Esophagus squamous epithelium (tissue), 5 donors: ENCODE measurements at places on chromosomes 6 and 20.

- H3K4me1 ChIP-seq: no peaks in the 10 kb centered on the region
- H3K36me3 ChIP-seq: peaks cover 51% of the 10 kb centered on the region
- no peak overlapping the region for H3K4me3 ChIP-seq
- H3K27ac ChIP-seq: no peak overlapping the region
Measured at GRCh38 chr20:1306316-1307135, 22.4 kb downstream of the SDCBP2 start.

- DNase-seq: no peak
- no peak overlapping the region for H3K4me3 ChIP-seq
- H3K27me3 ChIP-seq: peaks cover 3% of the 10 kb centered on the region
Measured at GRCh38 chr6:24340998-24341938, 16.6 kb downstream of the DCDC2 start.

- H3K36me3 ChIP-seq: no peaks in the 10 kb centered on the region
- no peak overlapping the region for H3K27ac ChIP-seq
- no peaks in the 10 kb centered on the region for H3K27me3 ChIP-seq
Measured at GRCh38 chr20:50758469-50758868, 27.1 kb downstream of the PARD6B start.

DNA sequence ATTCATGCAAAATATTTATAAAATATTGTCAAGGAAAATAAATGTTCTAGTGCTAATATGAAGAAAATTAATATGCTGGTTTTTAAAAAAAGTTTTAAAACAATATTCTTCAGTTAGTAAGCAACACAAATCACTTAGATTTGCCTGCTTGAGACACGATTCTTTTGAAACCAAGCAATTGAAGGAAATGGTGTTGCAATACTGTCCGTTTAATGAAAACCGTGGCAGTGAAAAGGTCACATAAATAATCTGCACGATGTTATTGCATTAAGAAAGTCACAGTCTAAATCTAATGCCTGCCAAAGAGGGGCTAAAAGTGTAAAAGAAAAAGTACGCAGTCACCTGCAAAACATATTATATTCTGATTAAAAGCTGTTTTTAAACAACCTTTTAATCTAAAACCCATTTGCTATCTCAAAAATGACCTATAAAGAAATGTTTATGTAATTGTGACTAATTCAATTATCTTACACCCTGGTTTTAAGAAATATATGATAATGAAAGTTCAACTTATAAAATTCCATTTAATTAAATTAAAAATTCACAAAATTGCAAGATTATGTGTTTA, 143.0 kb downstream of the GMDS start:
- no peaks in the 10 kb centered on the region for H3K36me3 ChIP-seq
- no peaks in the 10 kb centered on the region for H3K27me3 ChIP-seq
- no peak overlapping the region for H3K27ac ChIP-seq
- no peak for DNase-seq
- no peaks in the 10 kb centered on the region for H3K4me1 ChIP-seq

GRCh38 chr20:45163083-45163803, 11.5 kb upstream of the PI3 start:
- H3K36me3 ChIP-seq: no peaks in the 10 kb centered on the region
- no peaks in the 10 kb centered on the region for H3K27me3 ChIP-seq
- no peak for DNase-seq
- peaks cover 10% of the 10 kb centered on the region for H3K4me1 ChIP-seq
- peak overlapping the region; percentile 32 for H3K27ac ChIP-seq

DNA sequence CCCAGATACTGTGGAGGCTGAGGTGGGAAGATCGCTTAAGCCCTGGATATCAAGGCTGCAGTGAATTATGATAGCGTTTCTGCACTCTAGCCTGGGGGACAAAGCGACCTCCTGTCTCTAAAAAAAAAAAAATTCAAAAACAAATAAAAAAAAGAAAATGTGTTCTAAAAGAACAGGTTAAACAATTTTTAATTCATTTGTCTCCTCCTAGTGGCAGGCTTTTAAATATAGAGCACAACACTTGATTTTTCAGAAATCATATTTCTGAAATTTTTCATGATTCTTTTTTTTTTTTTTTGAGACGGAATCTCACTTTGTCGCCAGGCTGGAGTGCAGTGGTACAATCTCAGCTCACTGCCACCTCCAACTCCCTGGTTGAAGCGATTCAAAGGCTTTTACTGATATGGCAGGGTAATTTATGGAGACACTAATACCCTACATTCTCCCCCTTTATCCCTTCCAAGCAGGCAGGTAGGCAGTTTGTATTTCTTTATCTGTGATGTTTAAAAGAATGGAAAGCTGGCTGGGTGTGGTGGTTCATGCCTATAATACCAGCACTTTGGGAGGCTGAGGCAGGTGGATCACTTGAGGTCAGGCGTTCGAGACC, 8.7 kb upstream of the GTF3C6 start:
- no peaks in the 10 kb centered on the region for H3K36me3 ChIP-seq
- peaks cover 3% of the 10 kb centered on the region for H3K4me1 ChIP-seq
- H3K27me3 ChIP-seq: no peaks in the 10 kb centered on the region
- H3K4me3 ChIP-seq: no peak overlapping the region
- DNase-seq: no peak

- no peak overlapping the region for H3K4me3 ChIP-seq
- H3K27me3 ChIP-seq: no peaks in the 10 kb centered on the region
- H3K27ac ChIP-seq: no peak overlapping the region
- H3K4me1 ChIP-seq: peaks cover 8% of the 10 kb centered on the region
- no peaks in the 10 kb centered on the region for H3K36me3 ChIP-seq
Measured at GRCh38 chr6:146917182-146917581, 287.0 kb upstream of the STXBP5 start.

DNA sequence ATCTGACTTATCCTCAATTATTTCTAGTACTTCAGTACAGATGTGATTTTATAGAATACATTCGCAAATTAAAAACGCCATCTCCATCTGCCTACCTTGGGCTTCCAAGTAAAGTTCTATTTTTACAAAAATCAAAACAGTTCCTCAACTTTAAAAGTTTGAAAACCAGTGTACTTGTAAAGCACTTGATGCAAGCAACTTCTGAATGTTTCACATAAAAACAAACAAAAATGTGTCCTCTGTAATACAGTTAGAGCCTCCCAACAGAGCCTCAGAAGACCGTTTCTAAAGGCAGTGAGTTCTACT, 384 bp upstream of the MANEA start:
- DNase-seq: no peak
- H3K27me3 ChIP-seq: no peaks in the 10 kb centered on the region
- peaks cover 44% of the 10 kb centered on the region for H3K4me1 ChIP-seq
- H3K4me3 ChIP-seq: peak overlapping the region; percentile 77

DNA sequence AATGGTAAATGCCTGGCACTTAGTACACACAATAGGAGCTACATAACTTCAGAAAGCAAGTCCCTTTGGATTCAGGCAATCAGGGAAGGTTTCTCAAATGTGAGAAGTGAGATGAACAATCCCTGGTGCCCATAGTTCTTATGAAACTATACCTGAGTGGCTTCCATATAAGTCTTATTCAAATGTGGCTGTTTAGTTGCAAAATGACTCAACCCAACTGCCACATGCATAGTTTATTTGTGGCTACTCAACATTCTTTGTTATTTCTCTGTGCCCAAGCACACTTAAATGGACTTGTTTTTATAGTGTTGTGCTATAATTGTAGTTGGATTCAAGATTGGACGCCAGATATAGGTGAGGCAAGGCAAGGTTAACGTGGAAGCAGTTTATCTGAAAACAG, 93.7 kb upstream of the ATXN1 start:
- H3K36me3 ChIP-seq: no peaks in the 10 kb centered on the region
- H3K27me3 ChIP-seq: no peaks in the 10 kb centered on the region
- DNase-seq: no peak
- H3K4me1 ChIP-seq: no peaks in the 10 kb centered on the region

DNA sequence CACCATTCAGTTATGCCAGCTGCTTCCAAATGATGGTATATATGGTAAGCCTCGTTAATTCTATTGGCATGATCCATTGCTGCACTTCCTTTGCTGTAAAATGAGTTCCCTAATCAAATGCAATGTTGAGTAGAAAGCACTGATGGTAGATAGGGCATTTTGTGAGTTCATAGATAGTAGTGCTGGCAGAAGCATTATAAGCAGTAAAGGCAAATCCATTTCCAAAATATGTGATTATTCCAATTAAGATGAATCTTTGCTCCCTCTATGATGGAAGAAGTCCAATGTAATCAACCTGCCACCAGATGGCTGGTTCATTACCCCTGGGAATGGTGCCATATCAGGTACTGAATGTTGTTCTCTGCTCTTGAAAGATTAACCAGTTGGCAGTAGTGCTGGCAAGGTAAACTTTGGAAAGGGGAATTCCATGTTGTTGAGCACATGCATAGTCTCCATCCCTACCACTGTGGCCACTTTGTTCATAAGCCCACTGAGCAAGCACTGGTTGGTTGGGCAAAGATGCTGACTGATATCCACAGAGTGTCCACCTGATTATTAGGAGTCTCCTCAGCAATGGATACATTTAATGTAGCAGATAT, 5.6 kb upstream of the TBPL1 start:
- peaks cover 1% of the 10 kb centered on the region for H3K27me3 ChIP-seq
- H3K4me3 ChIP-seq: no peak overlapping the region
- DNase-seq: no peak
- H3K36me3 ChIP-seq: no peaks in the 10 kb centered on the region

DNA sequence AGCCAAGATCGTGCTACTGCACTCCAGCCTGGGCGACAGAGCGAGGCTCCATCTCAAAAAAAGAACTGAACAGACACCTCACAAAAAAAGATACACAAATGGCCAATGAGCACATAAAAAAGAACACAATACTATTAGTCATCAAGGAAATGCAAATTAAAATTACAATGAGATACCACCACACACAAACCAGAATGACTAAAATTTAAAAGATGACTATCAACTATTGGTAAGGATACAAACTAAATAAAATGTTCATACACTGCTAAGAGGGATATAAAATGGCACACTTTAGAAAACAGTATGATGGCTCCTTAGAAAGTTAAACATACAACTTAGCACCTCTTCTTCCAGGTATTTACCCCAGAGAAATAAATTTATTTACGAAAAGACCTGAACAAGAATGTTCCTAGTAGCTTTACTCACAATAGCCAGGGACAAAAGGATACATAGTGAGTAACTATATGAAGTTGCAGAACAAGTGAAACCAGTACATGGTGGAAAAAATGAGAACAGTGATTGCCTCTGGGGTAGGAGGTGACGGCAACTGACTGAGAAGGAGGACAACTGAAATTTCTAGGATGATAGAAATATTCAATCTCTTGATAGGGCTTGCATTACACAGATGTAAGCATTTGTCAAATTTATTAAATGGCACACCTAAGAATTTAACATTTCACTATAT, 53.2 kb downstream of the FAM8A1 start:
- no peak overlapping the region for H3K4me3 ChIP-seq
- H3K27ac ChIP-seq: no peak overlapping the region
- H3K27me3 ChIP-seq: no peaks in the 10 kb centered on the region
- peaks cover 38% of the 10 kb centered on the region for H3K4me1 ChIP-seq
